ENCODE measurements at places on chromosomes 2 and 18. TPM values are rescaled to one million over a fixed set of nuclear protein-coding genes. Genes with fewer than 3 reads are reported as not detected.

Gene SERPINB3
- not detected for total RNA-seq

Gene ADCY3
- total RNA-seq = 71.7 TPM

- peaks cover 22% of the 10 kb centered on the region for H3K36me3 ChIP-seq
- H3K4me1 ChIP-seq = peaks cover 6% of the 10 kb centered on the region
- no peak overlapping the region for H3K27ac ChIP-seq
- H3K4me3 ChIP-seq = no peak overlapping the region
- H3K27me3 ChIP-seq = no peaks in the 10 kb centered on the region
These were observed 53.1 kb downstream of the ACVR1 start for GRCh38 chr2:157822993-157823392.

DNA sequence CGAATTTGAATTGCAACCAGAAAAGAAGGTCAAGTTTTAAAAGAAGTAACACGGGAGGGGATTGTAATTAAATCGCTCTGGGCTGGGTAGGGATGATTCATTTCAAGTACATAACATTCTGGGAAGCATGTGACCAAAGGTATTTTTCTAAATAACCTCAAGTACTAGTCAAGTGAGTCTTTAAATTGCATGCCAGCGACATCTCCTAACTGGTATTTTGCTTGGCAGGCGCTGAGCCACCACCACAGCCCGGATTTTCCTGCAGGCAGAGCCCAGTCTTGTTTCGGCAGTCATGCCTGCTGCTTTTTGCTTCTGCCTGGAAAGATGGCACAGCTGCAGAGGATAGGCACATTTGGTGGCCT lies 33.7 kb upstream of the NPAS2 start:
- H3K27ac ChIP-seq = no peak overlapping the region
- DNase-seq = no peak
- no peaks in the 10 kb centered on the region for H3K36me3 ChIP-seq

DNA sequence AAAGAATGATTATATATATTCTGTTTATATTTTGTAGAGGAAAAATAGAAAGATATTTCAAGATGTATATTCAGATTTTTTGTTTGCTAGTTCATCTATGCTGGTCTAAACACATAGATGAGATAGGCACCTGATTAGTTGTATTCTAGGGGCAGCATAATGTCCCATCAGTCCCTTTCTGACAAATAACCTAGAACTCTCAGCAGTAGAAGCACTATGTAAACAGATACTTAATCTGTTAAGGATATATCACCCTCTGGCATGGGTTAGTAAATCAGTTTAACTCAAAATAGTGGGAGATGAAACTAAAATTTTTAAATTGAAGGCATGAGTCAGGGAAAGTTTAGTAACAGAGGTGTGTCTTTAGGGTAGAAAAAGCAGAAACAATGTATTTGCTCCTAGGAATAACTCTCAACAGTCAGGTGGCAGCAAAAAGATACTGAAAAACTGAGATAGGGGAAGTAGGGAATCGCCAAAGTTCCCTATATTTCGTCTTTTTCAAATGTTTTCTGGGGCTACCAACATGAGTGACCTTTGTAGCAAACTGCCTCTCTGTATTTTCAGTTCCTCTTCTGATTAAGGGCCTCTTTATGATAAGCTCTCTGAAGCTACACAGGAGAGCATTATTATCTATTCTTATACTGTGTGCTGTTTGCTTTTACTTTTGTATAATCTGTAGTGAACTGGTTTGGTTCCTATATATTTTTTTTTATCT lies 5.7 kb downstream of the PPP1R1C start:
- H3K27me3 ChIP-seq = peaks cover 4% of the 10 kb centered on the region
- no peak overlapping the region for H3K4me3 ChIP-seq
- no peak for DNase-seq
- H3K27ac ChIP-seq = no peak overlapping the region
- H3K36me3 ChIP-seq = no peaks in the 10 kb centered on the region

DNA sequence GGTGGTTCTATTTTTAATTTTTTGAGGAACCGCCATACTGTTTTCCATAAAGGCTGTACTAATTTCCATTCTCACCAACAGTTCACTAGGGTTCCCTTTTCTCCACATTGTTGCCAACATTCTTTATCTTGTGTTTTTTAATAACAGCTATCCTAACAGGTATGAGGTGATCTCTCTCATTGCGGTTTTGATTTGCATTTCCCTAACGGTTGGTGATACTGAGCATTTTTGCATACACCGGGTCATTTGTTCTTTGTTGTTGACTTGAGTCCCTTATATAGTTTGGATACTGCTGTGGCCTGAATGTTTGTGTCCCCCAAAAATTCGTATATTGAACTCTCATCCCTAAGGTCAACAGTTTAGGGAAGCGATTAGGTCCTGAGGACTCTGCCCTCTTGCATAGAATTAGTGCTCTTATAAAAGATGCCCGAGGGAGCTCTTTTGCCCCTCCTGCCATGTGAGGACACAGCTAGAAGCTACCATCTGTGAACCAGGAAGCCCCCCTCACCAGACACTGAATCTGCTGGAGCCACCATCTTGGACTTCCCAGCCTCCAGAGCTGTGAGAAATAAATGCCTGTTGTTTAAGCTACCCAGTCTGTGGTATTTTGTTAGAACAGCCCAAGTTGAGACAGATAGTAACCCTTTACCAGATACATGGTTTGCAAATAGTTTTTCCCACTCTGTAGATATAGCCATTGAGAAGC lies 4.7 kb downstream of the IMP4 start:
- no peak overlapping the region for H3K4me3 ChIP-seq
- no peaks in the 10 kb centered on the region for H3K27me3 ChIP-seq
- H3K27ac ChIP-seq = peak overlapping the region; percentile 40
- peaks cover 15% of the 10 kb centered on the region for H3K4me1 ChIP-seq
- peaks cover 53% of the 10 kb centered on the region for H3K36me3 ChIP-seq

Gene AFF3
- total RNA-seq = 0.59 TPM

Gene CABYR
- 1.4 TPM for total RNA-seq

DNA sequence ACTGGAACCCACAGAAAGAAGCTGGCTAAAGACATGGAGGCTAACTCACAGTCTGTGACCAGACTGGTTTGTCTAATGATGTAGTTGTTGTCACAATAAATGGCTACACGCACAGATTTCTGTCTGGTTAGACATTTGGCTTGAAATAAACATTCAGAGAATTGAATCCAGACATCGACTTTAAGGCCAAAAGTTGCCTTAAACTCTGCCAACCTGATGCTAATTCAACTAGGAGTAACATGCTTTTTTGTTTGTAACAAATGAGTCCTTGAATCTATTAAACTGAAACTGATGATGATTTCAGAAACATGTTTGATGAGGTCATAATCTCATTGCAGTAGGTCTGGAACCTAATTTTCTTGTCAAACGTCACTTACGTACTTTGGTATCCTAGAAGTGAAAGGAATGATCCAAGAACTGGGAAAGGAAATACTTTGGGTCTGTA lies 123.8 kb downstream of the ERBB4 start:
- no peaks in the 10 kb centered on the region for H3K4me1 ChIP-seq
- no peaks in the 10 kb centered on the region for H3K27me3 ChIP-seq
- no peak for DNase-seq
- H3K4me3 ChIP-seq = no peak overlapping the region
- no peak overlapping the region for H3K27ac ChIP-seq

Gene TSPYL6
- total RNA-seq = not detected

- no peaks in the 10 kb centered on the region for H3K4me1 ChIP-seq
- no peak for DNase-seq
- no peak overlapping the region for H3K27ac ChIP-seq
- H3K27me3 ChIP-seq = peaks cover 8% of the 10 kb centered on the region
- H3K4me3 ChIP-seq = no peak overlapping the region
These were observed 80.5 kb downstream of the BCL2L11 start for GRCh38 chr2:111201214-111201613.

GRCh38 chr18:2992995-2993877 lies 19.7 kb downstream of the LPIN2 start:
- peaks cover 22% of the 10 kb centered on the region for H3K36me3 ChIP-seq
- H3K4me3 ChIP-seq = peak overlapping the region; percentile 14
- DNase-seq = no peak
- no peaks in the 10 kb centered on the region for H3K27me3 ChIP-seq
- peak overlapping the region; percentile 91 for H3K27ac ChIP-seq

GRCh38 chr2:224551693-224552092 lies 33.5 kb downstream of the CUL3 start:
- H3K27ac ChIP-seq = no peak overlapping the region
- no peak overlapping the region for H3K4me3 ChIP-seq
- no peak for DNase-seq
- peaks cover 23% of the 10 kb centered on the region for H3K36me3 ChIP-seq

- H3K27ac ChIP-seq = peak within 1 kb of the TSS; percentile 91
- H3K36me3 ChIP-seq = peaks cover 30% of the 10 kb centered on the region
- peak within 1 kb of the TSS; percentile 88 for H3K4me3 ChIP-seq
These were observed at the start of gene ITPRIPL1 for GRCh38 chr2:96325041-96325883. TSS of gene ITPRIPL1 (plus strand) at chr2:96325317. CDS start at chr2:96325840, 523 bp downstream.

Gene ZNF804A
- total RNA-seq = not detected

- no peak overlapping the region for H3K27ac ChIP-seq
- no peaks in the 10 kb centered on the region for H3K36me3 ChIP-seq
- peaks cover 3% of the 10 kb centered on the region for H3K4me1 ChIP-seq
- H3K4me3 ChIP-seq = no peak overlapping the region
- DNase-seq = no peak
These were observed 16.6 kb downstream of the KCTD1 start for GRCh38 chr18:26531605-26532298.

Gene SPC25
- 38.4 TPM for total RNA-seq

- H3K27me3 ChIP-seq = no peaks in the 10 kb centered on the region
- no peaks in the 10 kb centered on the region for H3K4me1 ChIP-seq
- H3K27ac ChIP-seq = no peak overlapping the region
These were observed 39.9 kb upstream of the DARS1 start for GRCh38 chr2:136025057-136025973.

DNA sequence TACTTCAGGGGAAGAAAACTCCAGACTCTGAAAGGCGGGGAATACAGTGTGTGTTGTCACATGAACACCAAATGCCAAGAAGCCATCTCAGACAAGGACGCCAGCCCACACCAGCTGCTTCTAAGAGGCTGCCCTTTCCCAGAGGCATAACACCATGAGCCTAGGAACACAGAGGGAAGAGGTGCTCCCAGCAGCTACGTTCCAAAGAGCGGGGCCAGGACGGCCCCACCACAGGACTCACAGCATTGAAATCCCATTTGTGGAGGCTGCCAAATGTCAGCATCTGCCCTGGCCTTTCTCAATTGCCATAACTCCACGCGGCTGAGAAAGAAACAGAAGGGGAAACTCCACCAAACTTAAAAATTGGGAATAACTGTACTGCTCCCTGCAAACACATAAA lies 20.1 kb upstream of the ID2 start:
- no peak for DNase-seq
- H3K4me3 ChIP-seq = no peak overlapping the region
- peaks cover 16% of the 10 kb centered on the region for H3K4me1 ChIP-seq
- no peaks in the 10 kb centered on the region for H3K36me3 ChIP-seq

- H3K4me1 ChIP-seq = peaks cover 53% of the 10 kb centered on the region
- peak overlapping the region; percentile 53 for H3K27ac ChIP-seq
- no peaks in the 10 kb centered on the region for H3K27me3 ChIP-seq
- DNase-seq = peak; percentile 70
- H3K4me3 ChIP-seq = no peak overlapping the region
These were observed 56.0 kb downstream of the TMEM247 start for GRCh38 chr2:46535360-46535759.

DNA sequence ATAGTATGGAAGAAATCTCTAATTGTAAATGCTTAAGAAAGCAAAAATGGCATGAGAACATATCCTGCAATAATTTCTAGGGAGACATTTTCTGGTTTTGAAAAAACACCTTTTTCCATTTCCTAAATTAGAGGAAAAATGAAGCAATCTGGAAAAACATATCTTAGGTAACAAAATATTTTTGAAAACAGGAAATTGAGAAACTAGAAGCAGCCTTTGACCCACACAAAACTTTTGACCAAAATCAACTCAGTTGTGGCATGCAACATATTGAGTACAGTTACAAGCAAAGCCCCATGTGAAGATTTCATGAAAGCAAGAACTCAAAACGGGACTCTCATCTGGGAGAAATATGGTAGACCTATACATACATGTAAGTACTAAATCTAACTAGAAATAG lies 28.6 kb upstream of the CHAC2 start:
- peaks cover 20% of the 10 kb centered on the region for H3K36me3 ChIP-seq
- H3K4me1 ChIP-seq = peaks cover 11% of the 10 kb centered on the region
- no peaks in the 10 kb centered on the region for H3K27me3 ChIP-seq

- peaks cover 27% of the 10 kb centered on the region for H3K4me1 ChIP-seq
- no peaks in the 10 kb centered on the region for H3K27me3 ChIP-seq
- DNase-seq = no peak
- H3K4me3 ChIP-seq = no peak overlapping the region
These were observed 15.2 kb downstream of the NFATC1 start for GRCh38 chr18:79410731-79411613.

Gene EIF2B4
- 34.6 TPM for total RNA-seq

GRCh38 chr2:24153478-24153877 lies 21.4 kb upstream of the FAM228A start:
- H3K36me3 ChIP-seq = peaks cover 6% of the 10 kb centered on the region
- H3K27ac ChIP-seq = no peak overlapping the region
- no peak for DNase-seq

DNA sequence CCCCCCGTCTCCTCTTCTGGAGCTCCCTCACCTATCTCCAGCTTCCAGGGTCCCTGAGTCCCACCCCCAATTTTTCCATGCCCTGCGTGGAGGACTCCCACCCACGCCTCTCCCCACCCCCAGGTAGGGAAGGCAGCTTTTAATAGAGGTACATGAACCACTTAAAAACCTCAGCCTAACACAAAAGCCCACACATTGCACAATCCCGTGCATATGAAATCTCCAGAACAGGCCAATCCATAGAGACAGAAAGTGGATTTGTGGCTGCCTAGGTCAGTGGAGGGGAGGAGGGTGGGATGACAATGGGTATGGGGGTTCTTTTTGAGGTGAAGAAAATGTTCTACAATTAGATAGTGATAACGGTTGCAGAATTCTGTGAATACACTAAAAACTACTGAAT lies 145.6 kb downstream of the CABLES1 start:
- H3K36me3 ChIP-seq = peaks cover 3% of the 10 kb centered on the region
- no peak for DNase-seq
- no peak overlapping the region for H3K4me3 ChIP-seq
- no peaks in the 10 kb centered on the region for H3K27me3 ChIP-seq

Gene SLC23A3
- 1.1 TPM for total RNA-seq

Gene BOLA3
- 99.8 TPM for total RNA-seq

GRCh38 chr2:43077876-43078275 lies 148.5 kb downstream of the ZFP36L2 start:
- no peak for DNase-seq
- no peaks in the 10 kb centered on the region for H3K36me3 ChIP-seq
- H3K4me3 ChIP-seq = no peak overlapping the region

GRCh38 chr18:50847192-50847591 lies 27.4 kb upstream of the MRO start:
- no peak overlapping the region for H3K4me3 ChIP-seq
- no peaks in the 10 kb centered on the region for H3K36me3 ChIP-seq
- H3K27me3 ChIP-seq = no peaks in the 10 kb centered on the region
- no peak for DNase-seq
- H3K4me1 ChIP-seq = no peaks in the 10 kb centered on the region
